ENCODE measurements at places on chromosomes 2 and 18. TPM values are rescaled to one million over a fixed set of nuclear protein-coding genes. Genes with fewer than 3 reads are reported as not detected.

The CYS1 gene
- total RNA-seq: 1.6 TPM

The MOGAT1 gene
- not detected for total RNA-seq

The ACOXL gene
- total RNA-seq: not detected

The LCLAT1 gene
- total RNA-seq: 50.1 TPM

The CKAP2L gene
- total RNA-seq: 6.8 TPM

The USP40 gene
- total RNA-seq: 28.3 TPM

The C2orf76 gene
- 9.3 TPM for total RNA-seq

The CRYGD gene
- not detected for total RNA-seq

The METAP1D gene
- total RNA-seq: 9.3 TPM

The DQX1 gene
- not detected for total RNA-seq

The GTF3C2 gene
- total RNA-seq: 36.7 TPM

All from fibroblast of villous mesenchyme (primary cell).